ENCODE measurements at places on chromosomes 5 and 9.

DNA sequence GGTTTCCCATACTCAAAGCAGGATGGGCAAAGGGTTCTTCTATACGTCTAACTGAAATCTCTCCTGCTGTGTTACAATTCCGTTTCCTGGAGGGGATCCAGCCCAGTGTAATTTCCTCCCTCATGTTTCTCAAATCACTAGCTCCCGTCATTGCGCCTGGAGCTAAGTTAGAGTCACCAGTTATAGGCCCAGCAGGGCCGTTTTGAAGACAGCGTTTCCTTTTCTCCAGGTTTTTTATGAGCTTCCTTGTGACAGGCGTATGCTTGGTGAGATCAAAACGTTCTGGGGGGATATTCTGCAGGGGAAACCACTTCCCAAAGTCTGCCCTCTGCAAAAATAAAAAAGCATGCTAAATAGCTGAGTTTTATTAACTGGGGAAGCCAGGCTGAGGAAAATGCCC, 53.0 kb upstream of the WWC1 start:
- no peak for DNase-seq

GRCh38 chr9:93899609-93900435, 55.3 kb downstream of the BARX1 start:
- no peak for DNase-seq

GRCh38 chr9:38675211-38675610, 44.7 kb downstream of the FAM240B start:
- DNase-seq = no peak

GRCh38 chr5:78377718-78378105, 17.3 kb downstream of the SCAMP1 start:
- no peak for DNase-seq

- no peak for DNase-seq
Measured at GRCh38 chr9:81557452-81558090, 131.8 kb downstream of the TLE1 start.

DNA sequence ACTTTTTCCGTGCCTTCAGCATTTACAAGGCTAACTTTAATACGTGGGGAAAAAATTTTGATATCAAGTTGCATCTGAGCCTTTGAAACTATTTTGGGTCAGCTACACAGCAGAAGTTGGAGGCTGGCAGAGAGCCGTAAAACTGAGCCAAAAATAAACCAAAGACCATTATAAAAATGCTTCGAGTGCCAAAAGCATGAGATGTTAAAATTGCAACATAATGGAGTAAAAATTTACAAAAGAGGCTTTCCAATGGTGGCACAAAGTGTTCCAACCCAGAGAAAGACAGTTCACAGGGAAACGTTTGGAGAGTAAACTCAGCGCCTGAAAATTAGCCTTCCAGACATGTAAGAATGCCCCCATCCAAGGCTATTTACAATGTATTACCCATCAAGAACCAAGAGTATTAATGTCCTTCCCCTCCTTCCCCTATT, 190.3 kb downstream of the TLE1 start:
- DNase-seq = peak; percentile 73

GRCh38 chr5:87430863-87431457, 18.2 kb upstream of the CCNH start:
- DNase-seq = no peak

- peak; percentile 30 for DNase-seq
Measured at GRCh38 chr5:38922199-38922598, 76.4 kb downstream of the OSMR start.

DNA sequence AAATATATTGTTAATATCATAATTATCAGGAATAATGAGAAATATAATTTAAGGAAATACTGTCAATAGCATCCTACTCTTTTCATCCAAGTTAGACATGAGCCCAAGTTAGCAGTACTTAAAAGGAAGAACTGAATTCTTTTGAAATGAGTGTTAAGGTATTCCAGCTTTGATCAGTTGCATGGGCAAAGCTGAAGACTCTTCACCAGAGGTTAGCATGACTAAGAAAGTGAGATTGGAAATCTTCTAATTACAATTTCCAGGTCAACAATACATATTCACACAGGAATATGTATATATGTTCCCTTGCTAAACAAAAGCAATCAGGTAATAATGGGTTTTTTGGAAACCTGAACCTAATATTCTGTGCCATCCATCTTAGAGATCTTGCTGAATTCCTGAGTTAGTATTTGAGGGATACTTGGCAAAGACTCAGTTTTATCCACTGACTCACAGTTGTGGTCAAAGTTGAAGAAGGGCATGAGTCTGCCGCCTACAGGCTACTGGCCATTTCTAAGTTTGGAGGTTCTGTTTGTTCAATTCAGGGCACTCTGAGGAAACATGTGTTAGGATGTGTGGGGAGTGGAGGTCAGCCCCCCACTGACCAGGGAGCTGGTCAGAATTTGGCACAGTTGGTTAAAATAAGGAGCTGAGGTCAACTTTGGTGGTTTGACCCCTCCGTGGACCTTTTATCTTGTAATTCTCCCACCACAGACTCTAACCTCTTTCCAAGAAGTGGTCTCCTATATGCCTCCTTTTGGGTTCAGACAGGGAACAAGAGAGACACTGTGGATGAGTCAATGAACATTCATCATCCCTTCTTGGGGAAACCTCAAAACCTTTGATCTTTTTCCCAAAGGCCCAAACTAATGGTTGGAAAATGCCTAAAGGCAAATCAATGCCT, 118.3 kb downstream of the PIK3R1 start:
- DNase-seq = peak; percentile 92

DNA sequence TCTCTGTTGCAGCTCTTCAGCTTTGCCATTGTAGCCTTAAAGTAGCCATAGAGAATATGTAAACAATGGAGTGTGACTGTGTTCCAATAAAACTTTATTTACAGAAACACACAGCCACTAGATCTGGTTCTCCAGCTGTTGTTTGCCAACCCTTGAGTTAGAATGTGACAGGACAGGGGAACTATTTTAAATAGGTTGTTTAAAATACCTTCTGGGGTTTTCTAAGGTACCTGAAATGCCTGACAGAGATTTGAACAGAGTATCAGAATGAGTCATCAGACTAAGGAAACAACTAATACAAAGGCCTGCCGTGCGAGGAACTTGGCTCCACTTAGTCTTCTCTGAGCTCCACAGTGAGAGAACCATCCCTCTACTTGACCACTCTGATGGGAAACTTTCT, 85.4 kb downstream of the HSD17B4 start:
- no peak for DNase-seq

- no peak for DNase-seq
Measured at GRCh38 chr5:98749046-98749445, 24.4 kb upstream of the RGMB start.

- peak; percentile 33 for DNase-seq
Measured at GRCh38 chr5:59863777-59864176, 29.7 kb downstream of the PDE4D start.

GRCh38 chr5:142862594-142862993, 92.4 kb downstream of the ARHGAP26 start:
- DNase-seq = peak; percentile 20

DNA sequence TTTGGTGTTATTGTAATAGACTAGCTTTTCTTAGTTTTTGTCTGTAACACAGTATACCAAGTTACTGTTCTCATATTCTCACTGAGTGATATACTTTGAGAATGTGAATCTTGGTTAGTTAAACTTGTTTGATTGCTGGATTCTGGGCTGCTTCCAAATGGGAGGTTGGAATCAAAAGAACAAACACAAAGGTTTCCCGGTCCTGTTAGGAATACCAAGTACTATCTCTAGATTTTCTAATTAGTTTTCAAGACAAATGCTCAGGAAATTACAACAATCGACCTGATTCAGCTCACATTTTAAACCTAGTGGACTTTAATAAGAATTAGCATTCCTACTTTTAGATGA, 244.3 kb downstream of the CSNK1G3 start:
- no peak for DNase-seq

- DNase-seq = no peak
Measured at GRCh38 chr5:146646441-146646840, 130.5 kb upstream of the GPR151 start.

DNA sequence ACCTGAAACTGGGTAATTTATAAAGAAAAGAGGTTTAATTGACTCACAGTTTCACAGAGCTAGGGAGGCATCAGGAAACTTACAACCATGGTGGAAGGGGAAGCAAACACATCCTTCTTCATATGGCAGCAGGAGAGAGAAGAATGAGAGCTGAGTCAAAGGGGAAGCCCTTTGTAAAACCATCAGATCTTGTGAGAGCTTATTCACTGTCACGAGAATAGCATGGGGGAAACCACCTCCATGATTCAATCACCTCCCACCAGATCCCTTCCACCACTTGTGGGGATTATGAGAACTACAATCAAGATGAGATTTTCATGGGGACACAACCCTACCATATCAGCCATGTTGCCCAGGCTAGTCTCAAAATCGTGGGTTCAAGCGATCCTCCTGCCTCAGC, 143.4 kb downstream of the FGF18 start:
- no peak for DNase-seq

- DNase-seq = no peak
Measured at GRCh38 chr5:171882118-171882517, 96.5 kb downstream of the SMIM23 start.

DNA sequence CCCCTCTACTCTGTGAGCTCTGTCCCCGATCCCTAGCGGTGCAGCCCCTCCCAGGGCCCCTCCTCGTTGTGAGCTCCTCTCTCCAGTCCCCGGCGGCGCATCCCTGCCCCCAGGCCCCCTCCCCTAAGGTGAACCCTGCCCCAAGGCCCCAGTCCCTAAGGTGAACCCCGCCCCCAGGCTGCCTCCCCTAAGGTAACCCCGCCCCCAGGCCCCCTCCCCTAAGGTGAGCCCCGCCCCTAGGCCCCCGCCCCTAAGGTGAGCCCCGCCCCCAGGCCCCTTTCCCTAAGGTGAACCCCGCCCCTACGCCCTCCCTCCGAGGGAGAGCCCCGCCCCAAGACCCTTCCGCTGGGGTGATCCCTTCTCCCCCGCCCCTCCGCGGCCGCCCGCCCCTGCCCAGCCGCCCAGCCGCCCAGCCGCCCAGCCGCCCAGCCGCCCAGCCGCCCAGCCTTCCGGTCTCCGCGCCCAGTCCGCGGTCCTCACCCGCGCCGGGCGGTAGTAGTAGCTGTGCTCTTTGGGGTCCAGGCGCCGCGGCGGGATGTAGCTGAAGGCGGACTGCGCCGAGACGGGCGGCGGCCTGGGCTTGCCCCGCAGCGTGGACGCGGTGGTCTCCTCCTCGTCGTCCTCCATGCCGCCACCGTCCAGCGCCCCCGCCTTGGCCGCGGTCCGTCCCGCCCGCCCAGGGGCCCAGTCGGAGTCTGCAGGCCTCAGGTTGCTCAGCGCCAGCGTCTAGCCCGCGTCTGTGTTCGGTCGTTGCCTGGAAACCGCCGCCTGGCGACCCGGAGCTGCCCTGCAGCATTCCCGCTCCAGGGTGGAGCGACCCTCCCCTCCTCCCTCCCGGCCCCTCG, at the start of gene CFAP90:
TSS of gene CFAP90 (minus strand) at position 739 of the 845 bp plus-strand sequence. CDS start at position 627, 112 bp downstream.
- peak; percentile 65 for DNase-seq

- DNase-seq = peak; percentile 95
Measured at GRCh38 chr9:108444400-108445358, 411.1 kb downstream of the ACTL7B start.

DNA sequence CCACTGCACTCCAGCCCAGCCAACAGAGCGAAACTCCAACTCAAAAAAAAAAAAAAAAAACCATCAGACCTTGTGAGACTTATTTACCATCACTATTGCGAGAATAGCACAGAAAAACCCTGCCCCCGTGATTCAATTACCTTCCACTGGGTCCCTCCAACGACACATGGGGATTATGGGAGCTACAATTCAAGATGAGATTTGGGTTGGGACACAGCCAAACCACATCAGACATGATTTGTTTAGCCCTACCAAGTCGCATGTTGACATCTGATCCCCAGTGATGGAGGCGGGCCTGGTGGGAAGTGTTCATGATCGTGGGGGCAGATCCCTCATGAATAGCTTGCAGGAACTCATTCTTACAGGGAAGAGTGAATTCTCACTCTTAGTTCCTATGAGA, 26.6 kb downstream of the MYO10 start:
- DNase-seq = no peak

GRCh38 chr5:38494763-38495162, 61.7 kb downstream of the LIFR start:
- DNase-seq = no peak

- no peak for DNase-seq
Measured at GRCh38 chr5:18772475-18772874, 1138.2 kb downstream of the TAF11L14 start.

DNA sequence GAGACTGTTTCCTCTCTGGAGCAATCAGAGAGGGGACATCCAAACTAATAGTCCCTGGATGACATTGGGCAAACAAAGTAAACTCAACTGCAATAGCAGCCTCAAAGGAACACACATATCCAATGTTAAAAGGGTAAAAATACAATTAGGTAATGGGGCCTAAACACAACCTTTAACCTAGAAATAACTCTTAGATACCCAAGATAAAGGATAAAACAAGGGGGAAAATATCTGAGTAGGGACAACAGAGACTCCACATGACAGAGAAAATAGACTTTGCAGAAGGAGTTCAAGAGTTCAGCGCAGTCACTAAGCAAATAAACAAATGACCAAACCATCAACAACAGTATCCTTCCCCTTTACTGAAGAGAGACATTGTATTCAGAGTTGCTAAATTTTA, 149.3 kb downstream of the FBXO4 start:
- no peak for DNase-seq

DNA sequence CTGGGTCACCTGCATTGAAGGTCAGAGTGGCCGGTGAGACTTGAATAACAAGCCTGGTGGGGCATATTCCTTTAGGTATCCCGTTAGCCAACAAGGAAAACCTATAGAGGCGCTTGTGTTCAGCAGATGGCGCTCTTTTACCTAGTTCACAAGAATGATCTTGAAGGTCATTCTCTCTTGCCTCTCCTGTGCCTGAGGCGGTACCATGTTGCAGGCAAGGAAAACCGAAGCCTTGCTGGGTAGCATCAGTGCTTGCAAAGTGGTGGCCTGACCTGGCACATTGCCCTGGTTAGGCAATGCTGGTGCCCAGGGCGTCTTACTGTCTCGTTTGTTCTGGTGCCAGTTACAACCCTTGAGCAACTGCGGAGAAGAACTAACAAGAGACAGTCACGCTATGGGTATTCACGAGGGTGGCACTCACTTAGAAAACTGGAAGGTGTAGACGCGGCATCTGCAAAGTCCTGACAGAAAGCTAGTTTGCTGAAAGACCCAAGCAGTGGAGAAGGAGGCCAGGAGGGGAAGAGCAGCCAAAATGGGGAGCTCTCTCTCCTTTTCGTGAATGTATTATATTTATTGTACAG, 56.7 kb downstream of the AOPEP start:
- DNase-seq = peak; percentile 83

DNA sequence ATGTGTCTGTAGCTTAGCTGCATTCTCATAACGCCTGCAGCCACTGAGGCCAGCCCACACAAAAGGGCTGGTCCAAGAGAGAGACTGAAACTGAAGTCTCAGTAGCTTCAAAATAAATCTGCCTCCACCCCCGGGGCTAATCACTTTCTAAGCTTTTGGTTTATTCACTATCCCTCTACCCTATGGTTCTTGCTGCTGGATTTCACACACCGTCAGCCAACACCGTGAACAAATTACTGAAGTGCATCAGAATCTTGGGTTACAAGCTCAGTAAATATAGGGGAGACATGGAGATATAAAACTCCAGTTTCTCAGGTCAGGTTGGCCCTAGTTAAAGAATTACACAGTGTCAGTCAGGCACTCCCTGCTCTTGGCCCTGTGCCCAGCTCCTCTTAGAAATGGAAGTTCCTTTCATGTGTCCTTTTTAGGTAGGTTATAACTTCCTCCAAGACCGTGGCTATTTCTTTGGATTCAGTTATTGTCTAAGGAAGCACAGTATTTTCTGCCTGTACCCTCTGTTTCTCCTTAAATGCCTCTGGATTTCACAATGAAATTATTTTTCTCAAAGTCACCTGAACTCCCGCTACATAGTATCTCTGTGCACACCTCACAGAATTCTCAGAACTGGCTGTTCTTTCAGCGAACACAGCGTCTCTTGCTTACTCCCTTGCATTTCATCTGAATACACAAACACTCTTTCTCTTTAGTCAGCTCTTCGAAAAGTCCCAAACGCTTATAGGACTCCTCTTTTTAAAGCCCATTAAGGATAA, 112.5 kb downstream of the FAM174A start:
- DNase-seq = no peak

All from foreskin fibroblast (primary cell).